AG04449 (cell line): ENCODE measurements at places on chromosomes 4 and X.

DNA sequence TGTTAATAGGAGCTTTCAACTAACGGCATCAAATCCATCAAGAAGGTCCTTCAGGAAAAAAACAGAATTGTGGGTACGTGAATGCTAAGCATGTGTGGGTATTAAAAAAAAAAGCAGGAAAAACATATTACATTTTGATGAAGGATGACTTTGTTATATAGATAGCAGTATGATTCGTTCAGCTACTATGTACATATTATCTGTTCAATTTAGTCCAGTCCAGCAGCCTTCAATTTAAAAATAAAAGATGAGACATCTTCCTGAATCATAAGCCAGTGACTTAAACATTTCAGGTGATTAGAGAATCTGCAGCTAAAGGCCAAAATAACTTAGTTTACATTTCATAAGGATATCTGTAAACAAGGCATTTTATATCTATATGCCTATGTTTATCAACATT lies 63.4 kb downstream of the LCORL start:
- no peak for DNase-seq

DNA sequence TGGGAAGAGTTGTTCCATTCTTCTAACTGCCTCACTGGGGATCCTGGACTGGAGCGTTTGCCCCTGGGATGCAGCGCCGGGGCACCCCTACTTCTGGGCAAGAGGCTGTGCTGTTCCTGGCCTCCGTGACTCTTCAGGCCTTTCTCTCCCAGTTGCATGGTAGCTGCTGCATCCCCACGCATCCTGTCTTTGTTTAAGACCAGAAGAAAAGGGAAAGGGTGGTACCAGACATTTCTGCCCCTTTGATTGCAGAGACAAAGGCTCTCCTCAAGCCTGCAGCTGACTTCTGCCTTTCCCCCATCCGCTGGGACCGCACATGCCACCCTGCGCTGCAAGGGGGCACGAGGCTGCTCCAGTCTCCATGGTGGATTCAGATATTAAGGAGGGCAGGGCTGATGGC lies 70.4 kb downstream of the SHROOM2 start:
- no peak for DNase-seq

DNA sequence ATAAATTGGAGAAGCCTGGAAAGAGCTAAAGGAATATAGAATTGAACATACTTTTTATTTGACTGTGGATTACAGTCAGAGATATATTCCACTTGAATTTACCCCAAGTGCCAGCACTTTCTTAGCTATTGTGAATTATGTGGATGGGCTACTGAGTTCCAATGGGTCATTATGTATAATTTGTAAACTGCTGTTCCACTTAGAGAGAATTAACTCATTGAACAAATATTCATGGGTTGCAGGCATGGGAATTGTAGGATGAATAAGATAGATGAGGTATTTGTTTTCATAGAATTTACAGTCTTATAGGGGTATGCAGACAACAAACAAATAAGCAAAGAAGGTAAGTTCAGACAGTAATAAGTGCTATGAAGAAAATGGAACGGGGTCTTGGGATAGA lies 195.7 kb downstream of the SHROOM3 start:
- no peak for DNase-seq

DNA sequence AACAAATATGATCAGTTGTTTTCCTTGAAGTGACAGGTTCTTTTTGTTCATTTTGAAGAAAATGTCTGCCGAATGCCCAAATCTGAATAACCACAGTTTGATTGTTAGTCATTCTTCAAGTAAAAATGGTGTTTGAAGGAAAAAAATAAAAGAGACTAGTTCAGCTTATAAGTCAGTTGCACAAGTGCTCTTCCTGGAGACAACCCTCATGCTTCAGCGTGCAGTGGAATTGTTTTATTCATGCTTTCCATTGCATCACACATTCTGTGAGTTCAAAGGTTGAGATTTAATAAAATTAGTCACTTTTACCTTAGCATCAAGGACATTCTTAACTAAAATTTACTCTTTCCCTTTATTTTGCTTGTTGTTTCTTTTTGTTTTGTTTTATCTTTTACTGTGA lies 404.9 kb downstream of the ZNF674 start:
- no peak for DNase-seq

DNA sequence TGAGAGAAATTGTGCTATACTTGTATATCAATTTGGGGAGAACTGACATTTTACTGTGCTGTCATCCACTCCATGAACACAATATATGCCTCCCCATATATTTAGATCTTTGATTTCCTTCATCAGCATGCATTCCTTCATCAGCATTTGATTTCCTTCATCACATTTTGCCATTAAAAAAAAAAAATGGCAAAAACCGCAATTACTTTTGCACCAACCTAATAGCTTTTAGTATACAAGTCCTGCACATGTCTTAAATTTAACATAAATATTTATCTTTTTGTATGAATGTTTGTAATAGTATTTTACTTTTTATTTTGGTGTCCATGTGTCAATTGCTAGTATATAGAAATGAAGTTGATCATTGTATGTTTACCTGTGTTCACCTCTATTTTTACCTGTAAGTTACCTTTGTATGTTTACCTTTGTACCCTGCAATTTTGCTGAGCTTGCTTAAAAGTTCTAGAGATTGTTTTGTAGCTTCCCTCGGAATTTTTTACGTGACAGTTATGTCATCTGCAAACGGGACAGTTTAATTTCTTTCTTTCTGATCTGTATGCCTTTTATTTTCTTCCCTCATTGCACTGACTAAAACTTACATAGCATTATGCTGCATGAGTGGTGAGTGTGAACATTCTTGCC lies 86.2 kb downstream of the CPEB2 start:
- DNase-seq, result no peak

DNA sequence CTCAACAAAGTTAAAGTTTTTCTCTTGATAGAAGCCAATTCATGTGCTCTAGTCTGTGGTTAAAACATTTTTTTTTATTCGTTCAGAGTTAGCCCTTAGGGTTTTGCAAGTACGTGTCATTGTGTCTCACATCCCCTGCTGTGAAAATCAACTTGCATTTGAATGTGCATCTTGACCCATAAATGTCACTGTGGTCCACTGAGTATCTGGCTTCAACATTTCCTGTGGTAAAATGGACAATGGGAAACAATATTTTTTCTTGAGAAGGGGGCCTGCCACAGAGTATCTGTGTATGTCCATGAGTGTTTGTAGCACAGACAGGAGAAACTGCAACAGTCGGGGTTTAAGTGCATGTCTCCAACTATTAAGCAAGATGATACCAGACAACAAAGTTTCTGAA lies 554.8 kb upstream of the TENM3 start:
- no peak for DNase-seq

- no peak for DNase-seq
Measured at GRCh38 chr4:27429364-27429871, 568.8 kb downstream of the STIM2 start.

GRCh38 chr4:52112411-52112810 lies 61.3 kb downstream of the SPATA18 start:
- DNase-seq, result no peak

- DNase-seq, result no peak
Measured at GRCh38 chr4:139749338-139749737, 83.7 kb downstream of the MGST2 start.

- no peak for DNase-seq
Measured at GRCh38 chr4:10706236-10706635, 21.7 kb upstream of the CLNK start.

DNA sequence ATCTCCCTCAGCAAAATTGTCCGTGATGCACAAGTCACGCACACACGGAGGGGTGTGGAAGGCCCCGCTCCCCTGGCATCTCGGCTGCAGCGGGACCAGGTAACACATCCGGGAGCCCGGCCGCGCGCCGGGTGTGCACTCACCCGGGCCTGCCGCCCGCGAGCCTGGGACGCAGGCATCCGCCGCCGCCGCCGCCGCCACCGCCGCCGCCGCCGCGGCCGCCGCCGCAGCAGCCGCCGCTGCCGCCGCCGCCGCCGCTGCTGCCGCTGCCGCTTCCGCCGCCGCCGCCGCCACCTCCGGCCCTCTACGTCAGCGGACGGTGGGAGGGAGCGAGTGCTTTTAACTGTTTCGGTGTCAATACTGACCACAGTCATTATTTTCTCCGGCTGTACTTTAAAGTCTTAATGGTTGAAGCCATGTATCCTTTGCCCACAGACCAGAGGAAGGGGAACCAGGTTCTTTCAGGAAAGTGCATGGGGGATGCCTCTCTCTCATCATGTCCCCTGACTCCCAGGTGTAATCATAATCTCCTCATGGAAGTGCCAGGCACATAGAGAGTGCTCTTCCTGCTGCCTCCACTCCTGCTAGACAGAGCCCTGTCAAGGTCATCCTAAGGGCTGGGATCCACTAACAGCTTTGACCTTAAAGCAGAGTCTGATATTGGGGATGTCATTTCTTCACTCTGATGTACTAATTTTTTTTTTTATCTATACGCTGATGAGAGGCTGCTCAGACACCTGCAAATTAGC lies 38.0 kb downstream of the MAGEE2 start:
- no peak for DNase-seq

DNA sequence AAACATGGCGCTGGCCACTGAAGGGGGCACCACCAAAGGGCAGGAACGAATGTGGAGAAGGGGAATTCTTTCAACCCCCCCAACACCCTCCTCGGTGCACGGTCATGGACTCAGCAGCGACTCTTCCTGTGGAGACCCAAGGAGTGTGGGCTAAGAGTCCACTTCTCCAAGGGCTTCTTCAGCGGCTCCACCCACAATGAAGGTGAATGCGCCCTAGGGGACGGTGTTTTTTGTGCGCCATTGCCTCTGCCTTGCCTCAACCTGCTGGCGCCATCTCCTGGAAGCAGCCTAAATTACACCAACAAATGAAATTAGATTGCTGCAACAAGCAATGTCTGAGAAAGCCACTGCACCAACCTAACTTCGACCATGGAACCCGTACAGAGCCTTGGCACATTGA lies 169.2 kb upstream of the MAGEB18 start:
- no peak for DNase-seq

DNA sequence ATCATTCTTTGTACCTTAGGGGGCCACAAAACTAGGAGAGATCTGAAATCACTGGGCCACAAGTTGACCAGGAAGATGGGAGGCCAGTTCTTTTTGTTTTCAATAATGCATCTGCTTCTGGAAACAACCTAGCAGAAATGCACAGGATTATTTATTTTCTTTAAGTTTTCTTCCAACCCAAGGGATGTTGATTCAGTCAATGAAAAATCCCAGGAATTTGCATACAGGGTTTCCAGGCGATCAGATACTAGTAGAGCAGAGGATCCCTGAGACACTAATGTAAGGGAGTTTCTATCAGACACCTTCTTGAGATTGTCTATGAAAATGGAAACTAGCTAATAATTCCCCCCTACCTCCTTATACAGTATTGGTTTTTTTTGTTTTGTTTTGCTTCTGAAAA lies 7.4 kb downstream of the ATOH1 start:
- no peak for DNase-seq

- DNase-seq, result peak; percentile 97
Measured at GRCh38 chr4:110533940-110534339, 58.0 kb downstream of the ENPEP start.

DNA sequence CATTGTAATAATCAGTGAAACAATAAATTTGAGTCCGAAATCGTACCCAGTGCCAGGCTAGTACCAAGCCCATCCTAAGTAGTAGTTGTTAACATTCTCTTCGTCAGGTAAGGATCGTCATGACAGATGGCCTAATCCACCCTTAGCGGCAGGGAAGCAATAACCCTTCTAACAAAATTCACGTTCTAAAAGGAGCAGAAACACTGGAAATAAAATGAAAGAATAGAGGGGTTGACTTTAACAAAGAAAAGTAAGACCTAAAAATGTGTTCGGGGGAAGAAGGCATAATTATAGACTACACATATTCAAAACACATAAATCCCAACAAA lies 142.7 kb downstream of the CPEB2 start:
- DNase-seq, result no peak

- no peak for DNase-seq
Measured at GRCh38 chr4:125515016-125515415, 200.3 kb downstream of the FAT4 start.

GRCh38 chr4:14916554-14917297 lies 85.6 kb upstream of the CPEB2 start:
- no peak for DNase-seq

- DNase-seq, result no peak
Measured at GRCh38 chr4:7753271-7753670, 186.4 kb downstream of the AFAP1 start.

DNA sequence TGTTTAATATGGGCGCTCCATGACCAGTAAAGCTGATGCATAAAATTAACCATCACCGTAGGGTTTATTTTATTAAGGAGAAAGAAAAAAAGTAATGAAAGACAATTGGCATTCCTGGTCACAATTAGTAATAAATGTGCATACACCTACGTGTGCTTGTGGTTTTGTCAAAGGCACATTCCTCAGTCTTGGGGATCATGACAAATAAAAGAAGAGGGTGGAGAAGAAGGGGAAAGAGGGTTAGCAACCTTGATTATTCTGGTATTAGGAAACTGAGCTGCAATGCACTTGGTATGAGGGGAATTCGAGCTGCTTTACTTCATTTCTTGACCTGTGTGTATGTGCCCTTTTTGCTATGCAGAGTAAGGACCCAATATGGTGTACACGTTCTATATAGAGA lies 1798.3 kb upstream of the PCDH7 start:
- no peak for DNase-seq

GRCh38 chr4:4693258-4693657 lies 151.4 kb upstream of the STX18 start:
- no peak for DNase-seq
